ENCODE measurements at places on chromosomes 1 and 21.

GRCh38 chr1:47865881-47866535 lies 131.2 kb downstream of the TRABD2B start:
- H3K4me3 ChIP-seq, result no peak overlapping the region
- no peaks in the 10 kb centered on the region for H3K4me1 ChIP-seq
- no peak overlapping the region for H3K27ac ChIP-seq
- H3K27me3 ChIP-seq, result peaks cover 12% of the 10 kb centered on the region

DNA sequence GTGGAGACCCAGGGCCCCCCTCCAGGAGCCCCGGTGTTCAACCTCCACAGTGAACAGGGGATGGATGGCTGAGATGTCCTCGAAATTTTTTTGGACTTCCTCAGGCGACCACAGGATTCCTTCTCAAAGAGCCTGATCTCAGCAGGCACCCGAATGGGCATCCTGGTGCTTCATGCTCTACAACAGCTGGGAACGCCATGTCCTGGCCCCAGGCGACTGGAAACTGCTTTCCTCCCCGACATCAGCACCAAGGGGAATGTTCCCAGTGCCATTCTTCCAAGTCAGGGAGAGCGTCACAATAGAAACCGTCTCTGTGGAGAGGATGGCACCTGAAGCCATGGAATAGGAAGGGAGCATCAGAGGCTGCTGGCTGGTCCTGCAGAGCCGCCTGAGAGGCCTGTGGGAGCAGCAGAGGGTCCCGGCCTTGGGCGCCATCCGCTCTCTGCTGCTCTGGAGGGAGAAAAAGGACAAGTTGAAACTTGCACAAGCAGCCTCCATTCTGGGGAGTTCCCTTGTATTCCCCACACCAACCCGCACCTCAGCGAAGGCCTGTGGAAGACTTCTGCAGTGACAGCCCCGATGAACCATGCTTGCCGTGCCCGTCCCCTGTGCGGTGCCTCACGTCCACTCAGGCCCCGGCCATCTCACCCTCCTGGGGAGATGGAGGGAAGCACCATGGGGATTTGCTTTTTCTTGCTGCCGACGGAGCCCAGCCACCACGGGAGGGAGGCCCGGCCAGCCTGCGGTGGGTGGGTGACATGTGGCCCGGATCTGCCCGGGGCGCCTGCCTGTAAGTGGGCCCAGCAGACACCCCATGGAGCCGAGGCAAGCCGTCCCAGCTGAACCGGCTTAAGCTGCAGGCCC lies 2.3 kb upstream of the ADARB1 start:
- H3K27ac ChIP-seq, result no peak overlapping the region
- no peak for DNase-seq
- H3K4me3 ChIP-seq, result no peak overlapping the region
- no peaks in the 10 kb centered on the region for H3K36me3 ChIP-seq
- H3K27me3 ChIP-seq, result peaks cover 2% of the 10 kb centered on the region

GRCh38 chr1:2544093-2544874 lies 11.9 kb upstream of the TNFRSF14 start:
- H3K27ac ChIP-seq, result peak overlapping the region; percentile 9
- no peaks in the 10 kb centered on the region for H3K36me3 ChIP-seq
- H3K4me3 ChIP-seq, result no peak overlapping the region
- peaks cover 3% of the 10 kb centered on the region for H3K27me3 ChIP-seq

DNA sequence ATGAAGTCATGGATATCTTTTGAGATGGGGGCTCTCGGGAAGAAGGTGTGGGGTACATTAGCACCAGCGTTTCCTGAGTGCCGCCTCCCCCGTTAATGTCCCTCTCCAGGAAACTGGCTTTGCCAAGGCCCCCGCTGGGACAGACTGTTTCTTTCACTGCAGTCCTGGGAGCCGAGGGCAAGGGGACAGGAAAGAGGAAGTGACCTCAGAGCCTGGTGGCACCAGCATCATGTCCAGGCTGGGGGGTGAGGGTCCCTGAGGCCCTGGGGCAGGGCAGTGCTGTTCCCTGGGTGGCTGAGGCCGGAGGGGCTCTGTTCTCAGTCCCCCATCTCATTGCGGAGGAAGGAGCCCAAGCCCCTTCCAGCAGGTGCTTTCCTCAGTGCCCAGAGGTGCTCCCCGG lies 5.8 kb downstream of the PFKL start:
- H3K27me3 ChIP-seq, result no peaks in the 10 kb centered on the region
- H3K27ac ChIP-seq, result no peak overlapping the region
- H3K4me3 ChIP-seq, result no peak overlapping the region
- peaks cover 38% of the 10 kb centered on the region for H3K4me1 ChIP-seq
- DNase-seq, result no peak
- peaks cover 23% of the 10 kb centered on the region for H3K36me3 ChIP-seq

GRCh38 chr1:15485636-15486035 lies 9.7 kb downstream of the CELA2B start:
- no peak overlapping the region for H3K4me3 ChIP-seq
- peaks cover 3% of the 10 kb centered on the region for H3K4me1 ChIP-seq
- H3K27me3 ChIP-seq, result no peaks in the 10 kb centered on the region
- no peak overlapping the region for H3K27ac ChIP-seq

DNA sequence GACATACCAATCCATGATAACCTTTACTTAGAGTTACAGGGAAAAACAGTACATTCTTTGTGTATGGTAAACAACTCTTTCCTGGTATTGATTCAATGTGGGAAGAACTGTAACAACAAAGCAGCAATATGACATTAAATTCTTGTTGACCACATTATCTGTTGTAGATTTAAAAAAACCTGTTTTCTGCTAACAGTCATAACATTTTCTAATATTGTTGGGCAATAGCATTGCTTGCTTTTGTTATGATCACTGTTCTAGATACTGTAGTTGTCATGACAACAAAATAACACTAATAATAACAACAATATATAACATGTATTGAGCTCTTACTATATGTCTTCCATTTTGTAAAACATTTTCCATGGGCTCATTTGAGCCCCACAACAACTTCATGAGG lies 54.2 kb downstream of the PDE4B start:
- no peak for DNase-seq
- H3K27me3 ChIP-seq, result peaks cover 6% of the 10 kb centered on the region
- H3K4me1 ChIP-seq, result no peaks in the 10 kb centered on the region
- H3K27ac ChIP-seq, result no peak overlapping the region
- no peaks in the 10 kb centered on the region for H3K36me3 ChIP-seq

GRCh38 chr1:56797065-56797685 lies 22.0 kb downstream of the FYB2 start:
- no peaks in the 10 kb centered on the region for H3K36me3 ChIP-seq
- H3K4me3 ChIP-seq, result no peak overlapping the region
- peaks cover 2% of the 10 kb centered on the region for H3K27me3 ChIP-seq
- H3K4me1 ChIP-seq, result no peaks in the 10 kb centered on the region
- no peak overlapping the region for H3K27ac ChIP-seq

- H3K27ac ChIP-seq, result no peak overlapping the region
- no peaks in the 10 kb centered on the region for H3K36me3 ChIP-seq
- no peaks in the 10 kb centered on the region for H3K27me3 ChIP-seq
- no peak overlapping the region for H3K4me3 ChIP-seq
Measured at GRCh38 chr1:236220473-236220872, 61.3 kb downstream of the ERO1B start.

Measured in activated CD4-positive, alpha-beta T cell treated with anti-CD3 and anti-CD28 coated beads, Interleukin-2, amount 10 ng/mL, durations not matched to agents 7 days and 5 days (primary cell).